AG10803 (cell line): ENCODE measurements at places on chromosomes 3 and 15.
A peak's percentile ranks its signal among the peaks of the same experiment; 100 is the strongest.

- DNase-seq = no peak
These were observed 1.5 kb upstream of the ARHGAP31 start for GRCh38 chr3:119292666-119293065.

GRCh38 chr15:61720197-61720704 is 340.0 kb downstream of the VPS13C start:
- DNase-seq = no peak

DNA sequence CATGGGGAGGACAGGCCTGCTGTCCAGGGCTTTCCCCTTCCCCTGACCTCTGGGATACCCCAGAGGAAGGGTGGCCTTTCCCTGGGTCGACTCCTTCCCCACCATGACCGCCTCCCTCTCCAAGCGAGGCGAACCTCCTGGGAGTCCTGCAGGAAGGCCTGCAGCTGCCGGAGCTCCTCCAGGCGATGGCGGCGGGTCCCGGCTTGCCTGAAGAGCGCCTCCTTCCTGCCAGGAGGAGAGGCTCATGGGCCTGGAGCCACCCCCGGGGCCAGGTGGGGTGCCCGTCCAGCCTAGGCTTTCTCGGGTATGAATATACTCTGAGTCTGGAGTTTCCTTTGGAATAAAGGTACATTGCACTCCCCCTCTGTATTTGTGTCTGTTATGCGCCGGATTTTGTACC is 20.1 kb downstream of the PLA2G4B start:
- DNase-seq = no peak

- no peak for DNase-seq
These were observed 248.3 kb downstream of the IL5RA start for GRCh38 chr3:2861920-2862319.

DNA sequence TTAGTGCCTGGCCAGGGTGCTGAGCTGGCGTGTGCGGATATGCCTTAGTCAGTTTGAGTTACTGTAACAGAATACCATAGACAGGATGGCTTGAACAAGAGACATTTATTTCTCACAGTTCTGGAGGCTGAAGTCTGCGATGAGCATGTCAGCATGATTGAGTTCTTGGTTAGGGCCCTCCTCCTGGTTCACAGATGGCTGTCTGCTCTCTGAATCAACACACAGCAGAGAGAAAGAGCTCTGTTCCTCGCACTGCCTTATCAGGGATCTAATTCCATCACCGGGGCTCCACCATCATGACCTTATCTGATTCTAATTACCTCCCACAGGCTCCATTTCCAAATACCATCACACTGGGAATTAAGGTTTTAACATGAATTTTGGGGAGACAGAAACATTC is 386.6 kb upstream of the DPH6 start:
- DNase-seq = no peak

GRCh38 chr3:171658841-171659240 is 151.4 kb downstream of the PLD1 start:
- DNase-seq = peak; percentile 52

DNA sequence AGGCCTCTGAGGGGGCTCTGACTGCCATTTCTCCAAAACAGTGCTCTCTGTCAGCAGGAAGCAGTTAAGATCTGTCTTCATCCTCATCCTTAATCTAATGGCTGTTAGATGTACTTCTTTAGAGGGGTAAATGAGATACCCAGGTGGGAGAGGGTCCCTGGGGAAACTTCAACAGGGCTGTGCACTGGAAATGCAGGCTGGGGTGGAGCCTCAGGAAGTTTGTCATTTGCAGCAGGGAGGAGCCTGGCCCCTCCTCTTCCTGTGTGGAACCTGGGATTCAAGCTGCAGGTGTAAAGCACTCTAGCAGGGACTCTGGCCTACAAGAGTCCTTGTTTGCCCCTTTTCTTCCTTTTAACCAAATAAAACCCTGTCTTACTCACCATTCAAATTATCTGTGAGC is 1173.6 kb downstream of the OTOL1 start:
- no peak for DNase-seq

GRCh38 chr15:49815526-49815925 is 194.7 kb downstream of the DTWD1 start:
- DNase-seq = peak; percentile 76

DNA sequence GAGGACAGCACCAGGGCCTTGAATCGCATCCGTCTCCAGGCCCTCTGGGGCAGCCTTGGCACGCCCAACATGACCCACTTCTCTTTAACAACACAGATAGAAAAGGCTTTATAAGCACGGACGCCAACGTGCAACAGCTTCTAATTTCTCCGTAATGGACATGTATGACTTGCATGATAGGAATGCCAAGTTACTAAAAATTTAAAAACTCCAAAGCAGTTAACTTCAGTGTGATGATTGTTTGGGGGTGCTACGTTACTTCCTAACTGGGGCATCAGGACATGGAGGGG is 30.9 kb upstream of the SNRPA1 start:
- DNase-seq = no peak

- DNase-seq = no peak
These were observed 81.2 kb downstream of the TLE3 start for GRCh38 chr15:70016511-70016994.

- no peak for DNase-seq
These were observed 3.4 kb downstream of the FSD2 start for GRCh38 chr15:82802497-82802896.

DNA sequence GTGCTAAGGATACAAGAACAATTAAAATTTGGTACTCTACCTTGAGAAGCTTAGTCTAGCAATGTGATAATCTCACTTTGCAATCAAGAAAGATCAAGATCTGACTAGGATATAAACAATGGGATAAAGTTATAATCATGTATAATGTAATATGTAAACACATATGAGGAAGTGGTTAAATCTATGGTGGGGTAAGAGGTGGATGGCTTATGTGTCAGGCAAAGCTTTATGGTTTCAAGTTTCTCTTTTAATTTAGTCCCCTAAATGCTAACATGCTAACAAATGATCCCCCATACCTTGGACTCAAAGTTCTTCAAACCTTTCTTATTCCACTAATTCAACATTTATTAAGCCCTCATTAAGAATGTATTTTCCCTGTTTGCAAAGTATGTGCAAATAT is 2.5 kb downstream of the RSL24D1 start:
- DNase-seq = no peak

GRCh38 chr3:189365609-189366564 is 194.1 kb downstream of the TPRG1 start:
- DNase-seq = peak; percentile 55

DNA sequence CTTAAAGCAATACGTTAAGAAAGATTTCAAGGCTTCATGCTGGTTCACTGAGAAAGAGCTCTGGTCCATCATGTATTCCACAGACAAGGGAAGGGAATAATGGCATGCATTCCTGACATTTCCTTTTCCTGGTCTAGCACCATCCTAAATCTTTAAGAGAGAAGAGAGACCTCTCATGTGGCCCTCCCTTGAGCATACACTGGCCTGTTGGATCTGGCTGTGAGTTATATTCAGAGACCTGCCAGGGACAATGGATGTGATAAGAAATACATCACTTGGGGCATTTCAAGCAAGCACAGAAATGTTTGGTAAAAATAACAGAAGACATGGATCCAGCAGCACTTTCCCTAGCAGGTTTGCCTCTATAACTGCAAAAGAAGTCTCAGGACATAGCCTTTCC is 507.8 kb downstream of the NLGN1 start:
- DNase-seq = no peak

- no peak for DNase-seq
These were observed 235.1 kb upstream of the TPRG1 start for GRCh38 chr3:188936597-188937107.

DNA sequence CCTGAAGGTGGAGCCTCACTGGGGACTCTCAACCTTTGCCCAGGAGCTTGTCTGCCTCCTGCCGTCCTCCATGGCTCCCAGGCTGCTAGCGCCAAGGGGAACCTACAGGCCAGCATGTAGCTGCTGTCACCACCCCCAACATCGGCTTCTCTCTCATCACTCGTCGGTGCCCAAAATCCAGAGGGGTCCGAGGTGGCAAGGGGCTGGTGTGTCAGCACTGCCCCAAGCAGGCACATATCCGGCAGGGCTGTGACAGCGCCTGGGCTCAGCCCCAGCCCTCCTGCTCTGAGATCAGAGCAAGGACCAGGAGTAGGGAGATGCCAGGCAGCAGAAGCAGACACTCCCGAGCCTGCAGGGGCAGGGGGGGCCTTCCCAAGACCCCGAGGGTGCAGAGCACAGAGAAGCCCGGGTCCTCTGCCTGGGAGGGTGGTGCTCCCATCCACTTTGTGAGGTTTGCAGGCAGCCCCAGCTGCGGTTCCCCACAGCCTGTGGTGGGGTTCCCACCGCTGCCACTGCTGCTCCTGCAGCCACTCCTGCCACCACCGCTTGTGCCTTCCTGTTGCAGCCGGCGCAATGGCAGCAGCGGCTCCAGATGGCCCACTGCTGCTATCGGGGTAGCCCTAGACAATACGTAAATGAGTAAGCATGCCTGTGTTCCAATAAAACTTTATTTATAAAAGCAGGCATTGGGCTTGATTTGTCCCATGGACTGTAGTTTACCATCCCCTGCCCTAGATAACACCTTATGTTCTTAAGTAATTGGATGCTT is 451.0 kb downstream of the EPHA6 start:
- no peak for DNase-seq

DNA sequence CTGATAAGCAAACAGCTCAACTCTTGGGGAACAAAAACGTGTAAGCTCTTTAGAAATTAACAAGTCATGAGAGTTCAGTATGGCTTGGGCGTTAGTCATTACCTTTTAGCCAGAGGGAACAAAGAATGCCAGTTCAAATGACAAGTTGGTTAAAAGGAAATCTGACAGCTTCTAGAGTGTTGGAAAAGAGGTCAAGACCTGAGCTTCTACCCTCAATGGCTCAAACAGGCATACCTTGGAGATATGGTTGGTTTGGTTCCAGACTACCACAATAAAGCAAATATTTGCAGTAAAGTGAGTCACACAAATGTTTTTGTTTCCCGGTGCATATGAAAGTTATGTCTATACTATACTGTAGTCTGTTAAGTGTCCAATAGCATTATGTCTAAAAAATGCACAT is 136.1 kb downstream of the CACNA1D start:
- no peak for DNase-seq

- DNase-seq = no peak
These were observed 79.7 kb downstream of the EDEM1 start for GRCh38 chr3:5267252-5267651.

- no peak for DNase-seq
These were observed 35.5 kb downstream of the ASTE1 start for GRCh38 chr3:130991126-130991525.

DNA sequence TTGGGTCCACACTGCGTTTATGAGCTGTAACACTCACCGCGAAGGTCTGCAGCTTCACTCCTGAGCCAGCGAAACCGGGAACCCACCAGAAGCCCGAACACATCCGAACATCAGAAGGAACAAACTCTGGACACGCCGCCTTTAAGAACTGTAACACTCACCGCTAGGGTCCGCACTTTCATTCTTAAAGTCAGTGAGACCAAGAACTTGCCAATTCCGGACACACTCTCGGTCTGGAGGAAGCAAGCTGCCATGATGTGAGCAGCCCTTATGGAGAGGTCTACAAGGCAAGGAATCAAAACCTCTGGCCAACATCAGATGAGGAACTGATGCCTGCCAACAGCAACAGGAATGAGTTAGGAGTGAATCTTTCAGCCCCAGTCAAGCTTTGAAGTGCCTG is 62.9 kb downstream of the SLC28A2 start:
- peak; percentile 23 for DNase-seq

DNA sequence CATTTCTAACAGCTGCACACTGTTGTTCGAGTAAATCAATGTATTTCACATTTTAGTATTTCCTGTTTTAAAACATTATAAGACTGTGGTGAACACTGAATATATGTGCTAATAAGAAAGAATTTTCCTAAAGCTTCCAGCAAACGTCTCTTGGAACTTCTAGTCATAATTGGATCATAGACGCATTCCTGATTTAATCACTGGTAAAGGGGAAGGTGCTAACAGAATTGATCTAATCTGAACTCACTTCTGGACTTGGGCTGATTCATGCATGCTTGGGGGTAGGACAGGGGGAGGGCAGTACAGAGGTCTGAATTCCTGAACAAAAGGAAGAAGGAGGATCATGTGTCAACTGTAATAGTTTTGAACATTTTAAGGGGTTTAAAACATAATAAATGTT is 7.3 kb upstream of the LEKR1 start:
- peak; percentile 93 for DNase-seq

- DNase-seq = no peak
These were observed 48.4 kb downstream of the EPHA3 start for GRCh38 chr3:89155811-89156210.

DNA sequence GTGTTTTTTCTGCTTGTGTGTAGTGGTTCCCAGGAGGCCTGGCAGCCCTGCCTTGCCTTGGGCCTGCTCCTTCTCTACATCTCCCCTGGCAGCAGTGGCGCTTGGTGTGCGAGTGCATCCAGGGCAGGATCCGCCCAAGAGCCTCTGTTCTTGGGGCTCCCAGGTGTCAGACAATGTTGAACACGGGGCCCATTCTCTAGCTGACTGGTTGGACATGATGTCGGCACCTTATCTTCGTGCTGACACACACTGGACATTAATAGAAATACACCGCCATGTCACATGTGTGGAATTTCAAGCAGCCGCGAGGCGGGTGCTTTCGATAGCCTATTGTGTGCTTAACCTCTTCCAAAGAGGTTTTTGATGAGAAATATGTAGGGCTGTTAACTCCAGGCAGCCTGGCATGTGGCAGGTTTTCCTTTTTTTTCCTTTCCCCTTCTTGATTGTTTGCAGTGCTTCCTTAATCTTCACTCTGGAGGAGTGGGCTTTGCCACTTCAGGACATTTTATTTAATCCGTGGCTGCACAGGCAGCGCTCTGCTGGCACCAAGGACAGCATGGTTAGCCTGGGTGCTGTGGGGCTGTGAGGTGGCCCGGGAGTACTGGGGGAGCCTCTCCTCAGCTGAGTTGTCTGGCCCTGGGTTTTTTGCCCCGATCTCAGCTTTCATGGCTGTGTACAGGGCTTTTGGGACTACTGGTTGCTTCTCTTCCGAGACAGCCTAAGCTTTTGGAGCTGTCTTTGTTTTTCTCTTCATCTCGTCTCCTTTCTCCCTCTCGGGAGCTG is 42.5 kb downstream of the CHCHD6 start:
- DNase-seq = peak; percentile 25

DNA sequence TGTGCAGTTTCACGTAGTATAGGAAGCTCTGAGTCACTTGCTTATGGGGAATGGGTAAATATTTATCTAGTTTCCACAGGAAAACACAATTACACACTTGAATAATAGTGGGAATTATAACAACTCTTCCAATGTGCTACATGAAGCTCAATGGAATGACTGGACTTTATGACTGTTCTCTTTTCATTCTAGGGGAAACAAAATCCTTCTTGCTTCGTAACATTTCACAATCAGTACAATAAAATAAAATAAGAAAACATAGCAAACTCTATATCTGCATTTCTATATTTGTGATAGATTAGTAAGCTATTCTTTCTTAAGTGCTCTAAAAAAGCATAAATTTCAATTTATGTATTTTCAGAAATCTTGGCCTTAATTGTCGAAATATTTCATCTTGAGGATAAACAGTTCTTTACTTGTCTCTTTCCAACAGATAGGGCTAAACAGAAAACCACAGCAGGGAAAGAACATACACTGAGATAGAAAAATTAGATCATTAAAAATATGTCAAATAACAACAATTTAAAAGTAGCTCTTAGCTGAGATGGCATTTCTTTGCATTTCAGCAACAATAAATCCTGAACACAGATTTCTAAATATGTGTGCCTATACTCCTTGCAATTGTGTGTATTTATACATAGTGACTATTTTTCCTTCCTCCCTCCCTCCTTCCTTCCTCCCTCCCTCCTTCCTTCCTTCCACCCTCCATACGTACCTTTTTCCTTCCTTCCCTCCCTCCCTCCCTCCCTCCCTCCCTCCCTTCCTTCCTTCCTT is 395.5 kb upstream of the KCNMB2 start:
- peak; percentile 55 for DNase-seq

- DNase-seq = no peak
These were observed 247.6 kb upstream of the SOX2 start for GRCh38 chr3:181464033-181464694.

GRCh38 chr3:138947495-138948121 is 591 bp downstream of the FOXL2NB start:
- DNase-seq = peak; percentile 41
